Activated naive CD8-positive, alpha-beta T cell treated with anti-CD3 and anti-CD28 coated beads, Interleukin-2, amount 50 U/mL, for 16 hours (primary cell): ENCODE measurements at places on chromosomes 6 and 20.

GRCh38 chr6:12090714-12091113, 78.6 kb downstream of the HIVEP1 start:
- no peak for DNase-seq

DNA sequence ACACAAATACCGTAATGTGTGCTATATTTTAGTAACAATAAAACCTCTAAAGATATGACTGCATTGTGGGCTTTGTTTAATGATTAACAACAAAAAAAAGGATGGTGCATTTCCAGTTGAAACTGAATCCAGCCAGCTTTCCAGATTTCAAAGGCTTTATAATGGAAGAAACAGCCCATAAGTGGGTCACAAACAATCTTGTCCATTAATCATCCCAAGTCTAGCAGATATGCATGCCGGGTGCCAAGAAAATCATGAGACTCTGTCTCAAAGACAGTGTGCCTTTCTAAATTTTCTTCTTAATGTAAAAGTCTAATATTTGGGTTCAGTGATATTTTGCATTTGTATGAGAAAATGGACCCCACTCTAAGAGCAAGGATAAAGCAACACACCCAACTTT, 20.6 kb upstream of the LAMP5 start:
- no peak for DNase-seq

GRCh38 chr20:57395111-57395966, 4.1 kb downstream of the RBM38 start:
- no peak for DNase-seq

DNA sequence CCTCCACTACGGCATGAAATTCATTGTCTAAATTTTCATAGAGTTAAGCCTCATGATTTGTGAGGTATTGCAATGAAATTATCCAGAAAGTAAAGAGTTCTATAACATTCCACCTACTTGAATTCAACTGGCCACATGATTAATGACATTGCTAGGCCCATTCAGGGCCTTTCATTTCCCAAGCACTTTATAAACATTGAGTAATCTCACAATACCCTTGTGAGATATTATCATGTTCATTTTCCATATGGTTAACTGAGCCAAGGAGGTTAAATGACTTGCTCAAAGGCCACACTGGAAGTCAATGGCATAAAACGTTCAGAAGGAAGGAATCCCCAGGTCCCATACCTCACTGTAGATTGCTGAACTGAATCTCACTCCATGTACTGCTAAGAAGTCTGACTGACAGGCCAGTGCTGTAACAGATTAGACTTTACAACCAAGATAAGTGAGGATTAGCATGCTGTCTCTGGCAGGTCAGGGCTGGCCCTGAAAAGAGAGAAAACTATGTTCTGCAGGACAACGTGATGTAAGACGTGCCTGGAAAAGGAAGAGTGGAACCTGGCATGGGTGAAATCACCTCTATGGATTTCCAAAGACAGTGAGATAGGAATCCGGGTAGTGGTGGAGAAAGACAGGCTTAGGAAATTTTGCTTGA, 75.9 kb upstream of the SPACA1 start:
- DNase-seq, result no peak

GRCh38 chr6:41943456-41943855, 1.8 kb upstream of the CCND3 start:
- no peak for DNase-seq

GRCh38 chr20:60203451-60203850, 245.2 kb downstream of the CDH26 start:
- DNase-seq, result no peak

DNA sequence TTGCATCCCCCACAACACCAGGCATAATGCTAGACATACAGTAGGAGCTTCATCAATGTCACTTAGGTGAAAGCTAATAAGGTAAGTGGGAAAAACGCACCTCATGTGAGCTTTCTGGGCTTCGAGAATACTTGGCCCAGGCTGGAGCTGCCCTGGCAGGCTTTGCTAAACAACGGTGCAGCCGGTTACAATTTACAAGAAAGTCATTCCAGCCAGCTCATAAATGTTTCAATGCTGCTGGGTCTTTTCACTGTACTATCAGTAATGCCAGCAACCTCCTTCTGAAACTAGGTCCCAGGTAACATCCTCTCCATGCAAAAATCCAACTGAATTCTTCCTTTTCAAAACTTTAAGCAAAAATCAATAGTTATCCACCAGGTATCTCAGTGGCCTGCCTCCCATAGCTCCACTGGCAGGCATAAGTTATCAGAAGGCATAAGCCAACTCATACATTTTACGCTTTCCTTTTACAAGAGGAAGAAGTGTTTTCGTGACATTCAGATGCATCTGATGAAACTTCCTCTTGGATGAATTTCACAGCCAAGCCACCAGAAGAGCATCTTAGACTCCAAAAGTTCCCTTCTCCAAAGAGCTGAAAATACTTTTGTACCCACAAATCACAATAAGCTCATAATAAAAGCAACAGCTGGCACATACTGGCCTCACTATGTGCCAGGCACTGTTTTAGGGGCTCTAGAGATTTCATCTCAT, 56.3 kb downstream of the RTN4IP1 start:
- no peak for DNase-seq

DNA sequence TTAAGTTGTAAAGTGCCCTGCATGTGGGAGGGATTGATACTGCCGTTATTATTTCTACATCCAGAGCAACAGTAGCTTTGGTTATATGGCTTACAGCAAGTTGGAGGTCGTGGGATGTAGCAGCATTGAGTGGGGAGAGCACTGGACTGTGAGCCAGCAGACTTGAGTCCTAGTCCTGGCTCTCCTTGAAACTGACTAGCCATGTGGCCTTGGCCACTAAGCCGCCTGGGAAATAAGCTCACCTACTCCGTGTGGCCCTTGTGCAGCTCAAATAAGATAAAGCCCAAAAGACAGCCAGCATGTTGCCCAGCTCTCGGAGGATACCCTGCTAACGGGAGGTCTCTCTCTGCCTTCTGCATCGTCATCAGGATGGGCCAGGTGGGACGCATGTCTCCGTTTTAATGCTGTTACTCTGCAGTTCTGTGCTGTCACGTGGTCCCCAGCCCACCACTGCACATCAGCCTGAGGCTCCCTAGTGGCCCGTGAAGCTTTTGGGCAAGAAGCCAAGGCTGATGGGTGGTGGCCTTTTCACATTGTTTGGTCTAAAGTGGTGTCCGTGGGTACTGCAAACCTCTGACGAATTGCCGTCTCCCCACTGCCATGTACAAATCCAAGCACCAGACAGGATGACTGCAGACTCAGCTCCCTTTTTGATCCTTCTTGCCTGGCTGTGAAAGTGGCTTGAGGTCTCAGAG, 7.9 kb downstream of the EPB41L1 start:
- no peak for DNase-seq

GRCh38 chr6:52304983-52305390, 20.4 kb upstream of the MCM3 start:
- no peak for DNase-seq
